ENCODE measurements at places on chromosomes 2 and 18.

GRCh38 chr2:234542742-234543141, 45.9 kb upstream of the ARL4C start:
- DNase-seq: no peak

- DNase-seq: no peak
Observed at GRCh38 chr2:239721531-239721930, 303.6 kb downstream of the NDUFA10 start.

DNA sequence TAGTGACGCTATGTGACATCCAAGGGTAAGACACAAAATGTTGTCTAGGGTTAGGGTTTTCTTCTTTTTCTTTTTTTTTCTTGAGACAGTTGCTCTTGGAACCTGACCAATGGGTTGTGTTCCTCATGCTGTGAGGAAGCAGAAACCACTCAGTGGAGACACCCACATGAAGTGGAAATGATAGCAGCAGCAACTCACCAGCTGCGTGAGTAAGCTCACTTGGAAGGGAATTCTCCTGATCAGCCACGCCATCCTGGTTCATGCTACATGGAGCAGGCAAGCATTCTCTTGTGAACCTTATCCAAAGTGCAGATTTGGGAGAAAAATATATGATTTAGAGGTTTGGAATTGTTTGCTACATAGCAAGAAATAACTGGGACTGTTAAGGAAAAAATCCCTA, 863.7 kb downstream of the EPHA4 start:
- no peak for DNase-seq

- no peak for DNase-seq
Observed at GRCh38 chr2:15311201-15311907, 249.8 kb downstream of the NBAS start.

DNA sequence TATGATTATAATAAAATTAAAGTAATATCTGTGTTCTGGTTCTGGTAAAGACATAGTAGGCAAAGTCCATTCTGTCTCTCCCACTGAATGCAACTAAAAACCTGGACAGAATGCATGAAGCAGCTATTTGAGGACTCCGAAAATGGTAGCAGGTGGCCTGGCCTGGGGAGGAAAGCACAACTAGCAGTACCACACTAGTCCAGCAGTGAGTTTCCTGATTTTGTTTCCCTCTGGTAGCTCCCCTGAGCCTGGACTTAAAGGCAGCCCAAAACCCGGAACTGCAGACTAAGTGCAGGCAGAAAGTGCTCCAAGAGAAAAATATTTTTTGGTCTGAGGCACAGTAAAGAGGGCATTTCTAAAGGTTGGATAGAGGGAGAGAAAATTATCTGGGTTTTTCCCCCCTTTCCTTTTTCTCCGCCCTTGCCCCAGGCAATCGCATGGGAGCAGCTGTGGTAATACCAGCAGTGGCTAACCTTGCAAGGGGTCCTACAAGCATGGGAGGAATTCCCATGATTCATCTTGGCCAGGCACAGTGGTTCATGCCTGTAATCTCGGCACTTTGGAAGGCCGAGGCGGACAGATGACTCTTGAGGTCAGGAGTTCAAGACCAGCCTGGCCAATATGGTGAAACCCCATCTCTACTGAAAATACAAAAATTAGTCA, 32.3 kb downstream of the ASXL2 start:
- DNase-seq: no peak

GRCh38 chr18:565562-566061, 14.6 kb upstream of the CETN1 start:
- no peak for DNase-seq

DNA sequence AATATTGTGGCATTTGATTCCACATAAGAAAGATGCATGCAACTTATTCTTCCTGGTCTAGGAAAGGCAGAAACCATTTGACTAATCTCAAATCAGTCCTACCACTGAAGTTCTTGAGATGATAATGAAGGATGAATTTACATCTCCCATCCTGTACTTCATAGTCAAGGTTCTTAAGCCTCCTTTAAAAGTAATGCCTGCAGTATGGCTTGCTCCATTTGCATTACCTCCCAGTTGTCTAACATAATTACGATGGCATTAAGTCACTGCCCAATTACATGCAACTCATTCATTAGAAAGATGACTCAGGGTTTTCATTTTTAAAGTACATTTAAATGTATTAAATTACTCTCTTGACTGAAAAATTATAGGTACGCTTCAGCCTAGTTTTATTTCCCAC, 32.2 kb downstream of the THADA start:
- no peak for DNase-seq

DNA sequence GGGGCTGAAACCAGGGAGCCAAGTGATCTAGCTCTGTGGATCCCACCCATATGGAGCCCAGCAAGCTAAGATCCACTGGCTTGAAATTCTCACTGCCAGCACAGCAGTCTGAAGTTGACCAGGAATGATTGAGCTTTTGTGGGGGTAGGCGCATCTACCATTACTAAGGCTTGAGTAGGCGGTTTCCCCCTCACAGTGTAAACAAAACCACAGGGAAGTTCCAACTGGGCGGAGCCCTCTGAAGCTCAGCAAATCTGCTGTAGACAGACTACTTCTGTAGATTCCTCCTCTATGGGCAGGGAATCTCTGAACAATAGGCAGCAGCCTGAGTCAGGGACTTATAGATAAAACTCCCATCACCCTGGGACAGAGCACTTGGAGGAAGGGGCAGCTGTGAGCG, 96.7 kb downstream of the CCDC148 start:
- DNase-seq: no peak

GRCh38 chr2:110717734-110718133, 14.6 kb upstream of the ACOXL start:
- DNase-seq: no peak

DNA sequence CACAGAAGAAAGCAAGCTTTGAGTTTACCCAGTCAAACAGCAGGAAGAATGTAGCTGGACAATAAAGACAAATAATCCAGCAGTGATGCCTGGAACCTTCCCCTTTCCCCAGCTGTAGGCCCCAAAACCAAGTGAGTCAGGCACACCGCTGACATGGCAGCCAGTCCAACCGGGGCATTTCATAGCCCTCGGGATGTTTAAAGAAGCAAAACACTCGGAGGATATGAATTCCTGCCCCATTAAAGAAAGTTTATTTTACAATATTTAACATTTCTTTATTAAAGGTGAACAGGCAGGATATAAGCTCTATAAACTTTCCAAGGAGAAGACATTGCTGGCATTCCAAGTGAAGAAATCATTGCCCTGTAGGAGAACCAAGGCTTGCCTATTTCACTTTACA, 507.6 kb upstream of the TNP1 start:
- no peak for DNase-seq

DNA sequence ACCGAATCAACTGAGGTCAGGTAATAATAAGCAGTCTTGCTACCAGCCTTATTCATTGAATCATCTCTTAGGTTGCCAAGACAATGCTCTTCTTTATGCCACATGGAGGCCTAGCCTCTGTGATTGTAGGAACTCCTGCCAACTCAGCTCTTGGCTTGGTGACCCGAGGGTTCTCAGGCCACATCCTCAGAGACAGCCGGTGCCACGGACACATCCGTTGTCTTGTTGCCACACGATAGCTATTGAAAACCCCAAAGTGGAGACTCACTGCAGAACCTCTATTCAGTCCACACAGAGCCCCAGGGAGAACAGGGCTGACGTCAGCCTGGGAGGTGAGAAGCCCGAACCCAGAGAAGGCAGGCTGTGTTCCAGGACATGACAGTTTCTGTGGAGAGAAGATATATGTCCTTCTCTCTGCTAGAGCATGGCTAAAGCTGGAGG, 53.5 kb upstream of the TGFA start:
- DNase-seq: no peak

GRCh38 chr2:74532222-74532621, 2.5 kb downstream of the HTRA2 start:
- DNase-seq: peak; percentile 56

- no peak for DNase-seq
Observed at GRCh38 chr18:42444349-42444748, 489.3 kb downstream of the PIK3C3 start.

GRCh38 chr2:181178130-181178529, 197.7 kb downstream of the UBE2E3 start:
- no peak for DNase-seq

DNA sequence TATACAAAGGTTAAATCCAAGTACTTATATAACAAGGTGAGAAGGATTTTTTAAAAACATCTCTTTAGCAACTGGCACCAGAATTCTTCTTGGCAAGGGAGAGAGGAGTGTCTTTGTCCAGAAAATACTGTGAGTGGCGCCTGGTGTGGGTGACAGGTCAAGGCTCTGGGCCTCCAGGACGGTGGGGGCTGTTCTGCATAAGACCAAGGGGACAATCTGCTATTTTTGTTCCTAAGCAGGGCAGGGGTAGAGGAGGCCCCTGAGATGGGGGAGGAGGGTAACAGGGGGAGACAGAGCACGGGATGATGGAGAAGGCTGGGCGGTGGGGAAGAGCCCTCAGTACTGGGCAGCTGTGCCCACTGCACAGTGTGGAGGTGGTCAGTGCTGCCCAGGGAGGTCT, 51.6 kb upstream of the TAF1B start:
- no peak for DNase-seq

DNA sequence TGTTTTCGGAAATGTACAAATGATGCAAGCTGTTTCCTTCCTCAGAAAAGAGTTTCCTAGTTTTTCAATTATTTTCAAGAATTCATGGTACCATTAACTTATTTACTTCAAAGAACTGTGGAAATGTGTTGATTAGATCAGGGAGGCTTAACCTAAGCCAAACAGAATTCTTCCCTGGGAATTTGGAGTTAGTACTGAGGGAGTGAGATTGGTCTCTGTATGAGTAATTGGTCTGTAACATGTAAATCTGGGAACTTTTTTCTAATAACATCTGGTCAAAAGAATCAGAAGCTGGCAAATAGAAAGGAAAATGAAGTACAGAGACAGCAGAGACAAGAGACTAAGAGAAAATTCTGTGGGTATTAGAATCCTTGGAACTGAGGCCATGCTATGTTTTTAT, 145.8 kb downstream of the BABAM2 start:
- no peak for DNase-seq

- no peak for DNase-seq
Observed at GRCh38 chr2:230131366-230131765, 62.6 kb upstream of the SLC16A14 start.

DNA sequence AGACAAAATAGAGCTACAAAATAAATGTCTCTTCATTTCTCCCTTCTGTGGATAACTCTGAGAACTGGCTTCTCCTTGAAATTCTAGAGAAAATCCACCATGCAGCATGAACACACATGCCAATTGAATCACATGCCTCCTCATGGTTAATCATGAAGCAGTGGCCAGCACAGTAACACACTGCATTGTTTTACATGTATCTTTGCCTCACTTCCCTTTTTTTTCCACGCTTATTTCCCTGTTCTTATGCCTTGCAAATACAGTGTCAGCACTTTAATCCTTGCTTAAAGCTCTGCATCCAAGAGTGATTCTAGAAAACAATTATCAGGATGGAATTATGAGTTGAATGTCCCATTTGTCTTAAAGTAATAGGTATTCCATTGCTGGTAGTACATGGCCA, 50.3 kb upstream of the ZBTB7C start:
- no peak for DNase-seq

- no peak for DNase-seq
Observed at GRCh38 chr2:12087671-12088380, 341.4 kb downstream of the LPIN1 start.

GRCh38 chr18:70127359-70127758, 78.1 kb downstream of the RTTN start:
- DNase-seq: no peak

GRCh38 chr2:30899516-30900054, 92.3 kb upstream of the CAPN13 start:
- DNase-seq: no peak

GRCh38 chr18:36786686-36787085, 42.1 kb downstream of the TPGS2 start:
- no peak for DNase-seq

- DNase-seq: no peak
Observed at GRCh38 chr2:109133746-109134145, 4.7 kb downstream of the SH3RF3 start.

- no peak for DNase-seq
Observed at GRCh38 chr2:69159986-69160385, 147.0 kb downstream of the ANTXR1 start.

DNA sequence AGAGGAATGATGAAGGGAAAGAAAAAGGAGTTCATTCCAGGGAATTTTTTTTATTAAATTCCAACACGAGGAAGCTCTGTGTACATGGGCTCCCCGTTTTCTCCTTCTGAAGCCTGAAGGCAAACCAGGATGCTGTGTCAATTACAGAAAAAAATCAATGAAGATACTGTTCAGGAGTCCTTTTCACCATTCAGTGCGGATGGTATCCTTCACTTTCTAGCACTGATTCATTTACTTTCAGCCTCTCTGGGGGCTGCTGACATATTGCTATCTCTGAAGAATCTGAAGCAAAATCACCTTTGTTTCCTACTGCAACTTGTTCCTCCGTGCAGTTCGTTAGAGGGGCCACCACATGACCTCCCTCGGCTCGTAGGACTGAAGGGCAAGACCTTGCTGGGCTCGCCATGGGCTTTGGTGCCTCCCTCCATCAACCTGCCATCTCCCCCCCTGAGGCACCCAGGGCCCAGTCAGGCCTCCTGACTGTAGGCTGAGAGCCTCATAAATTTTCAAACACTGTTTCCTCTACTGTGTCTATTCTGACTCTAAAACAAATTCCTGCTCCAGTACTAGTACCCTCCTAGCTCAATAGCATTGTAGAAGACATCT, 25.5 kb upstream of the ST8SIA3 start:
- no peak for DNase-seq

DNA sequence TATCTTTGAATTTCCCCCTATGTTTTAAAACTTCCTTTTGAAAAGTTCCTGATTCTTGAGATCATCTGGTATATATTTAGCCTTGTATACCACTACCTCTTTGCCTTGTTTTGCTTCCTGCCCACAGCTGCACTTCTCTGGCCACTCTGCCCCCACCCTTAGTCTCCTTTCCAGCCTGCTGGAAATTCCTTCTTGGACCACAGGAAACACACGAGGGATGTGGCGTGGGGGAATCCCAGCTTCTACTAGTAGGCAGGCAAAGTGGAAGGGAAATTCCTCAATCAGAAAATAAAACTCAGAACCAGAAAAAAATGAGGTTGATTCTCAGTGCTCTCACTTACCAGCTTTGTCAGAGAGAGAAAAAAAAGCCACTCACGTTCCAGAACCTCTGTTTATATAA, 13.4 kb downstream of the IL18RAP start:
- DNase-seq: no peak

- no peak for DNase-seq
Observed at GRCh38 chr2:175741164-175741563, 260.9 kb downstream of the LNPK start.

DNA sequence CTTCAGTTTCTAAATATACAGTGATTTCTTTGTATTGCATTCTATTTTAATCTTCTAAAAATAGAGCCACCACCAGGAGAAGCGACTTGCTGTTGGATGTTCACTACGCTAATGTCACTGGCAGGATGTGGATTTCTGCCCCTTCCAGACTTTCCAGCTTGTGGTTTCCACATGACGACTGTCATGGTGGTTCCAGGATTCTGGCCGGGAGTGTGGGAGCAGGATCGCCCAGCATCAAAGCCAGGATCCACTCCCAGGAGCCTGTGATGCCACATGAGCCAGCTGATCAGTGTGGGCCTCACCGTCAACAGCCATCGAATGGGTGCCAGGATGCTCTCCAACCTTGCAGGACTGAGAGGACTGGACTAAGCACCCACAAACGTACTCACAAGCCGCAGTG, 148.8 kb downstream of the HDAC4 start:
- DNase-seq: no peak

GRCh38 chr2:52940101-52940500, 827.5 kb upstream of the CHAC2 start:
- DNase-seq: no peak

GRCh38 chr18:4035521-4035920, 419.6 kb downstream of the DLGAP1 start:
- no peak for DNase-seq

All from small intestine (tissue), 16 donors.